Activated CD8-positive, alpha-beta memory T cell treated with anti-CD3 and anti-CD28 coated beads for 24 hours (primary cell): ENCODE measurements at places on chromosomes 5 and 9.

- no peak for DNase-seq
Measured at GRCh38 chr9:128275198-128276007, at the start of gene GOLGA2. Gene GOLGA2, minus strand, starts transcription at chr9:128276007. Its CDS starts 31 bp downstream, at chr9:128275976.

DNA sequence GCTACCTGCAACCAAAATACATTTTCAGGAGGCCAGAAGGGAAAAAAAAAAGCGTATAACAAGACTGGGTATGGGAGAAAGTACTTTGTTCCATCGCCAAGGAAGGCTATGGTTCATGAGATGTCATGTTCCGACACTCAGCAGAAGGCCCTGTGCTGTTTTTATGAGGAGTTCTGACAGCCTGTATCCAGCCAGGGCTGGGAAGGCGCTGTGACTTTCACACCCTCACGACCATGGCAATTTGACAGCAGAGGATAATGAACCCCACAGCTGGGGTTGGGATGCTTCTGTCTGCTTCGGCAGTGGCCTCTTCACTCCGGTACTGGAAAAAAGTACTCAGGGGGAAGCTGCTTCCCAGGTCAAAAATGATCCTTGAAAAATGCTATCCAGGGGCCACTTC is 154.4 kb downstream of the PRELID2 start:
- no peak for DNase-seq

- DNase-seq, result no peak
Measured at GRCh38 chr9:2615497-2615896, 6.1 kb upstream of the VLDLR start.

DNA sequence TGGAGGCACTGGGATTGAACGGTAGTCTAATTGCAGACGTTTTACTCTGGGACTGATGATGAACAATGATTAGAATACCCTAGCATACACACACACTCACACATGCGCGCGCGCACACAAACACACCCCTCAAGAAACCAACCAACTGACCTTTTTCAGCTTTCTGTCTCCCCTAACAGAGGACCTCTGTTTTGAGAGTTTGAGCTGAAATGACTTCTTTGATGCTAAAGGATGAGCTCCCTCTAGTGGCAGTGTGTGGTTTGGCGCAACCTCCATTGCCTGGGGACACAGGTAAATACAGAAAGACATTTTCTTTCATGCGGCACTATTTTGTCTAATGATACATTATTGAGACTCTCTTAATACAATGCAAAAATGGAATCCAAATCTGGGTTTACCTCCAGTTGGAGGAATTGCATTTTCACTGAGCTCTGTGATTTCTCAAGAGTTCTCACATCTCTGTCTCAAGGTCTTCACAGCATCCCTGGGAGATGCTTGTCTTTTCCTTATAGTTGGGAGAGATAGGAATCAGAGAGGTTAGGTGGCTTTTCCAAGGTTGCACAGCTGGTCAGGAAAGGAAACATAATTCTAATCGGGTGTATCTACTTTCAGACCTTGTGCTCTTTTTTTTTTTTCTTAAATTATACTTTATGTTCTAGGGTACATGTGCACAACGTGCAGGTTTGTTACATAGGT is 187.5 kb downstream of the TMEM38B start:
- DNase-seq, result peak; percentile 81

DNA sequence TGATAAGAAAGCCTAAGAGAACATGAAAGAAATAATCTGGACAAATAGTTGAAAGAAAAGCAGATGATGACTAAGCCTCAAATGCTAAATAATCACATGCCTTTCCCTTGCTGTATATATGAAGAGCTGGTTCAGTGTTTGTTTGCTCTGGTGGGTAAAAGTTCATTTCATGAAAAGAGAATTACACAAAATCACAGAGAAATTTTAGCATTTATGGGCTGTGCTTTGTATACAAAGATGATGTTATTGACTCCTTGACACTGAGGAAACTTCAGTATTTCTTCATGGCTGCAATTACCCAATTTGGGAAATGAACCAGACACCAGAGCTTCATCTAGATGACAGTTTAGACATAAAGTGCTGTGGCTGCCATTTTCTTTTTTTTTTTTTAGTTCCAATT is 527.2 kb downstream of the NR2F1-AS1 start:
- no peak for DNase-seq

GRCh38 chr5:146409054-146409671 is 38.0 kb upstream of the TCERG1 start:
- DNase-seq, result no peak

GRCh38 chr5:169116961-169117461 is 183.9 kb downstream of the SLIT3 start:
- no peak for DNase-seq

GRCh38 chr9:126459965-126460843 is 133.6 kb downstream of the MVB12B start:
- DNase-seq, result peak; percentile 21

GRCh38 chr9:126609711-126610388 is 3.9 kb upstream of the LMX1B start:
- DNase-seq, result no peak

GRCh38 chr9:115167175-115167574 is 49.2 kb upstream of the TNC start:
- DNase-seq, result no peak
